ENCODE measurements at places on chromosomes 11 and 22. TPM values are rescaled to one million over a fixed set of nuclear protein-coding genes. Genes with fewer than 3 reads are reported as not detected.

The JRKL gene
- total RNA-seq: 4.6 TPM

The CRYBB3 gene
- not detected for total RNA-seq

The FUT4 gene
- 7.5 TPM for total RNA-seq

The ACRV1 gene
- total RNA-seq: not detected

The CHRM1 gene
- not detected for total RNA-seq

The L3MBTL2 gene
- 34.6 TPM for total RNA-seq

The TMEM151A gene
- not detected for total RNA-seq

The KIF18A gene
- 8.5 TPM for total RNA-seq

The TRIM49D1 gene
- total RNA-seq: not detected

The GAS2 gene
- total RNA-seq: 2.3 TPM

The LRRC74B gene
- total RNA-seq: not detected

The NEU3 gene
- total RNA-seq: 12.4 TPM

The OR52N4 gene
- not detected for total RNA-seq

The FIBP gene
- total RNA-seq: 136 TPM

The MAJIN gene
- total RNA-seq: not detected
